ENCODE measurements at places on chromosomes 12 and 14.
A peak's percentile ranks its signal among the peaks of the same experiment; 100 is the strongest.

DNA sequence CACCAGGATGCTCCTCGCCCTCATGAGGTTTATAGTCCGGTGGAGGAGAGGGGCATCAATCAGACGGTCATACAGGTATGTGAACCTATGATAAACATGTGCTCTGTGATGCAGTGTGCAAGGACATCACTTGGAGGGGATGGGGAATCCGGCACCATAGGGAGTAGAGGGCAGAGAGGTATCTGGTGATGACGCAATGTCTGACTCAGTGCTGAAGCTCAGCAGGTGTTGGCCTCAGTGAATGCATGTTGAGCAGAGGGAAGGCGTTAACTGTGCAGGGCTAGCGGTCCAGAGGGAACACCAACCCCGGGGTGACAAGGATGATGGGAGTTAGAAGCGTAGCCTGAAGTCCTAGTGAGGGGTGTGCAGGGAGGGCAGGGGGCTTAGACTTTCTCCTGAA is 200.9 kb downstream of the TMEM132C start:
- DNase-seq = no peak

GRCh38 chr12:62635649-62636048 is 169.0 kb downstream of the MON2 start:
- no peak for DNase-seq

- DNase-seq = no peak
Measured at GRCh38 chr12:33944703-33945437, 77.4 kb upstream of the ALG10 start.

- DNase-seq = no peak
Measured at GRCh38 chr12:72338437-72338836, 66.3 kb downstream of the TRHDE start.

DNA sequence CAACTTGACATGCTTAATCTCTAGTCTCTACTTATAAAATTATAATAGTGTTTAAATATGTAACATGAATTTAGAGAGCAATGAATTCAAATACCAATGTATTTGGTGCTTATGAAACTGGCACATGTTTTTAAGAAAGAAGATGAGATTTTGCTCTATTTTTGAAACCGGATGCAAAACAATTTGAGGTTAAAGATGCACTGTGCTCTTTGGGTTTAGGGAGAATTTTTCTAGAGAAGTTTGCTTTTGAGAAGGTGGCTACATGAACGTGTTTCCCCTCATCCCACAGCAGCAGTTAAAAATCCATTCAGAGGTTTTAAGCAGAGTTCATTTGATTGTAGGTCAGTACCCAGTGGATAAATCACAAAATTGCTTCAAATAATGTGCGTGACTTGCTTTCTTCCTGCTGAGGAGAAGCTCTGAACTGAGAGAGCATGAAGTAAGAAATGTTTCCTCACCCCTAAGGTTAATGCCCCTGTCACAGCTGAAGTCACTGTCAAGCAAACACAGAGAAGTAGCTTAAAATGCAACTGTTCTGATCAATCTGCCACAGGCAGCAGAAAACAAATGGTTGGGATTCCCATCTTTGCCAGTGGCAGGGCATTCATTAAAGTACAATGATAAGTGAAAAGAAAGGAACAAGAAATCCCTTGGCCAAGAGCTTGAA is 241.9 kb upstream of the SYT1 start:
- no peak for DNase-seq

GRCh38 chr12:72304751-72305150 is 32.6 kb downstream of the TRHDE start:
- DNase-seq = no peak

GRCh38 chr14:65840118-65840751 is 427.7 kb downstream of the FUT8 start:
- DNase-seq = no peak

DNA sequence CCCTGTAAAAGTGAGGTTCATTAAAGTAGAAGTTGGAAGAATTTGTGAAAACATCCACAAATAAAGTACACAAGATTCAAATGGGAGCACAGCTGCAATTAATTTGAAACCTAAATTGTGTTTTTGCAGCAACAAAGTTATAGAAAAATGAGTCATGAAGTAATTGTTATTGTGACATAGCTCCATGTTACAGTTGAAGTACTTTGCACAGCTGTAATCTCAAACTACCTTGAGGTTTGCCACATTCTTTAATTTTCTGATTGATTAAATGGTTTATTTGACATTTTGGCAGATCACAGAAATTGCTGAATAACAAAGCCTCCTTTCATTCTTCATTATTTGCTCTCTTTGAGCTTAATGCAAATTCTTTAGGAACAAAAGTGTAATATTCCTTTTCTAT is 111.3 kb downstream of the RMST start:
- DNase-seq = no peak

DNA sequence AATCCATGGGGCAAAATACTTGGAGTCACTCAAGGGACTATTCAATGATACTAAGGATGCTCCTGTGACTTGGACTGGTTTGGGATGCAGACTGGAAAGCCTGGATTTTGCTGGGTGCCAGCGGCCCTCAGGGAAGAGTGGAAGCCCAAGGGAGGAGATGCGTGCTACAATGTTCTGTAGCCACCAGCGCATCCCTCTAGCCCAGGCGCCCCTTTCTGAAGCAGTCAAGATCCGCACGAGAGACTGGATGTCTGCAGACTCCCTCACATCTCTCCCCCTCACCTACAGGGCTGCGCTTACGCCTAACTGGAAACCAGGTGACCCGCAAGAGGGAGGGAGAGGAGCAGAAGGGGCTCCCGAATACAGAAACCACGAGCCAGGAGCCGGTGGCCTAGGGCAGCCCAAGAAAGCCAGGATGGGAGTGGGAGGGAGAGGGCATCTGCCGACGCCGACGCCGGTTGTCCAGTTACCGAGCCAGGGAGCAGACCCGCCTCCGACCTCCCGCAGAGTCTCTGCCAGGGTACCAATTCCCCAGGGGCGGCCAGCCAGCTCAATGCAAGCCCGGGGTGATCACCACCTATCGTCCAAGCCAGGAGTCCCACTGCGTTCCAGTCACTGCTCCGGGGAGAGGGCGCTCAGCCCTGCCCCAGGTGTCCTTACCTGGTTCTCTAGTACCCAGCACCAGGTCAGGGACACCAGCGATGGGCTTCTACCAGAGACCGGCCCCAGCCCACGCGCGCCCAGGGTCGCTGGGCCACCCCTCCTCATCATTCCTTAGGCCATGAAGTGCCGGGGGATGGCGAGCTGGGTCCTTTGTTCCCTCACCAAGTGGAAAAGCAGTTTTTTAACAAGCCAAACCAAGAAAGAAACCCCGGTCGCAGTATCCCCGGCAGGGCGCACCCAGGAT is 1.2 kb downstream of the NTN4 start:
- no peak for DNase-seq

DNA sequence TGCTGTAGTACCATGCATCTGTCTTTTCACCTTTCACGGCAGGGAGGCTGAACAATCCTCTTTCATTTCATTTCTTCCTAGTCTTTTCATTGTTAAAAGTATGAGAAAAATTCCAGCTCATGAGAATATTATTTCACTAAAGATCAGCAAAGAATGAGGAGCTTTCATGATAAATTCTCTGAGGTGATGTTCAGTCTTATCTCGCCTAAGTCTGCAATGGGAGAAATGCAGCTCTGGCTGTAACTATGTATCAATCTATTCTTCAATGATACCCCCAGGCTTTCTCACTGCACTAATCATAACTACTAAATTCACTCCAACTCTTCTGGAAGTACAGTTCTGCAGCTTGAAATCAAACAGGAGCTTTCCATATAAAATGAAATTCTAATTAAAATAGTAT is 15.7 kb downstream of the FOXG1 start:
- DNase-seq = no peak

DNA sequence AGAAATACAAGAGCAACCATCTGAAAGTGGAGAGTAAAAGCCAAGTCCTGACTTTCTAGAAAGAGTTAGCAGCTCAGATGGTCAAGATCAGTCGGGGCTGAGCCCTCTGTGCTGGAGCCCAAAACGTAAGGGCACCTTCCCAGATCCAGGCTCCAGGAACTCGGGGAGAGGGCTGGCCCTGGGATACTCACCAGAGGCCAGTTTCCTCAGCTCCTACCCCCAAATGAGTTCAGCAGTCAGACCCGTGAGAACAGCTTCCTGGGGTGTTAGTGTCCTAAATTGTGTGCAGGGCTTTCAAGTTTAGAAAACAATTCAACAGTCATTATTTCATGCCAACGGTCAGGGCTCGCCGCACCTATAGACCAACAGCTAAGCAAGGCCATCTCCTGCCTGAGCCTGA is 147.6 kb upstream of the FKBP4 start:
- no peak for DNase-seq

GRCh38 chr14:100374876-100375265 is 51.7 kb downstream of the SLC25A47 start:
- DNase-seq = no peak

- no peak for DNase-seq
Measured at GRCh38 chr12:6770094-6770493, 2.2 kb upstream of the LAG3 start.

GRCh38 chr14:96874127-96874526 is 76.9 kb downstream of the VRK1 start:
- DNase-seq = no peak

DNA sequence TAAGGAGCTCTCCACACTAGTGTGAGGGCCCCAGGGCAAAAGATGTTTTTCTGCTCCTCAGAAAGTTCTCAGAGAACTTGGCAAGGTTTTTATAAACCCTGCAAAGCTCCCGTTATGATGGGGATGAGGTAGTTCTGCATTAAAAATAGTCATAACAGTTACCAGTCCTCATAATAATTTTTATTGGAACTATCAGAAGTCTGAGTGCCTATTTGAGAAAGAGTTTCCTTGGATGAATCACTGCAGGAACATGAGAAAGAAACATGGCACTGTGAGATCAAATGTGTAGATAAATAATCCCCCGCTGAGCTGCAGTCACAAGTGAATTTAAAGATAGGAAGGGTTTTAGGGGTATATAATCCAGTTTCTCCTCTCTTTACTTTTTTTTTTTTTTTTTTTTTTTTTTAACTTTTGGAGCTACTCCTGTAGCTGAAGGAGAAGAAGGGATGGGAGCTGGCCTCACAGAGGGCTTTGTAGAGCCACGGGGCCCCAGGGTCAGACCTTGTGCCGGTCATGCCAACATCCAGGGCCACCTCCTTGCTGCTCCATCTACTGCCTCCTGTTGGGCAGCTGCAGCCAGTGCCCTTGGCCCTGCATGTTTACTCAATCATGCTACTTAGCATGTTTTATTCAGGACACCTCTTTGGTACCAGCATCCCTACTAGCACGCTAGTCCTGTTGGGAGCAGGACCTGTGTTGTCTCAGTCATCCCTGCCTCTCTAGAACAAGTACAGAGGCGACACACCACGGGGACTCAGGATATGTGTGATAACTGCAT is 39.5 kb downstream of the EVL start:
- DNase-seq = no peak

DNA sequence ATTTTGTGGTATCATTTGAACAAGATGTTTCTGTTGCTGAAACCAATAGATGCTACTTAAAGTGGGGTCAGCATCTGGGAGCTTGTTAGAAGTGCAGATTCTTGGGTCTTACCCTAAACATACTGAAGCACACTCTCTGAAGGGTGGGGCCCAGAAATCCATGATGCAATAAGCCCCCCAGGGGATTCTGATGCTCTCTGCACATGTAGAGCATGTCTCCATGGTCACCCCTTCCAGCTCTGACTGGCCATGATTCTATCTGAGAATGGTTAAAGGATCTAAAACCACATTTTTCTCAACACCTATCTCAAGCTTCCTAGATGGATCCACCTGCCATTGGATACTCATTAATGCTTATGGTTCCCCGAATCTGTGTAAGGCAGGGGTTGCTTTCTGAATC is 20.4 kb downstream of the JDP2 start:
- DNase-seq = no peak

DNA sequence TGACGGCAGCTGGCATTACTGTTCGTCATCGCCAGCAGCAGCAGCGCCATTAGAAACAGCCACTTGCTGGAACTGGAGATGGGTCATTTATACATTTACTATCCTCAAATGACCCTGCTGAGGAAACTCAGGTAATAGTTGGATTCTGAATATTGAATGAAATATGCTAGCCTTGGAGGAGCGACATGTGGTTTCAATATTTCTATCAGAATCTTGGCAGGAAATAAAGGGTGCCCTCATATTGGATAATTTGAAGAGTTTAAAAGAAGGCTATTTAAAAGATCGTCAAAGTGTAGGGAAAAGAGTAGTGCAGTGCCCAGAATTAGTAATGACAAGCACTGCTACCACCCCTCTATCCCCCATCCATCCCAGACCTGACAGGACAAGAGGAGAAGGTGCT is 109.6 kb upstream of the CPM start:
- no peak for DNase-seq

GRCh38 chr12:68786929-68787328 is 21.0 kb upstream of the MDM2 start:
- no peak for DNase-seq

- peak; percentile 9 for DNase-seq
Measured at GRCh38 chr14:37985826-37986470, 221.8 kb upstream of the SSTR1 start.
